HL-60 (cell line): ENCODE measurements at places on chromosomes 5 and 9.

GRCh38 chr5:181218795-181219124, 4.3 kb upstream of the TRIM41 start:
- no peak for DNase-seq

- peak; percentile 12 for DNase-seq
Observed at GRCh38 chr9:108272349-108272899, 583.4 kb downstream of the ACTL7B start.

DNA sequence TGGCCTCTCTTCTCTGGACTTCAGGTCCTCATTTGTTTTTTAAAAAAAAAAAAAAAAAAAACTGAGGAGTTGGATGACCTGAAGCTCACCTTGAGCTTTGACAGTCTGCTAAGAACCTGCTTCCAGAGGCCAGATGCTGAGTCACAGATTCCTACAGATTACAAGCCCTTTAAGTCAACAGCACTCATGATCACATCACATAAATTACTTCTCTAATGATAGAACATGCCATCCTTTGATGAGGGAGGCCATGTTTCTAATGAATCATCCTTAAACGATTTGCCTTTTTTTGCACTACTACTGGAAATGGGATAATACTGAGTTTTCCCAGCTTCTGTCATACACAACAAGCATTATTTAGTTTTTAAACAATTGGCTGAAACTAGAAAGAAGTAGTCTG, 34.2 kb upstream of the MYOT start:
- no peak for DNase-seq

- DNase-seq: no peak
Observed at GRCh38 chr5:149665416-149666175, 64.5 kb upstream of the PPARGC1B start.

DNA sequence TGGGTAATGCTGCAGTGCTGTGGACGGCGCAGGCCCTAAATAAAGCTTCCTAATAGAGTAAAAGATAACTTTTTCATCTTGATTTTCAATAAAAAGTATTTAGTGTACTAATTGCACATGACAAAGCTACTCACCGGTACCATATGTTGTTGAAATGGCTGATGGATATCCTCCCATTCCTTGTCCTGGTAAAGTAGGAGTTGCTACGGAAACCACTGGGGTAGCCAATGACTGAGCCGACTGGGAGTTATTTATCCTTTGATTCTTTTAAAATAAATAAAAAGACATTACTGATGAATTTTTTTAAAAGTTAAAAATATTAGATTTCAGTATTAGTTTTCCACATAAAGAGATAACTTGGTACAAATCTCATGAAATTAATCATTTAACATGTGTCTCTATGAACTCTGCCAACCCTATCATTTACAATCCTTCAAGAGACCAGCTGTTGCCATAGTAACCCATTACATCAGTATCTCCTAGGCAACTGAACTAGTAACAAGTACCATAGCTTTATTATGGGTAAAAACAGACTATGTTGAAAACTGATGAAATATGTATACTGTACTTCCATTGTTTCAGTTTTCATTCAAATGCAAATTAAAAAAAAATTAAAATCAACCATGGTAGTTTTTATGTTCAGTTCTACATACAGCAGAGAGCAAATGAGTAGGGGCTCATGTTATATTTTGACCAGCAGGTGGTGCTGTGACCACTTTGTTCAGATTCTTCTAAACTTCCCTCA, 153.7 kb downstream of the MEF2C start:
- peak; percentile 42 for DNase-seq

GRCh38 chr5:43193181-43193893, 1.3 kb downstream of the NIM1K start:
- DNase-seq: peak; percentile 87

GRCh38 chr5:176561259-176561658, 12.1 kb downstream of the CDHR2 start:
- DNase-seq: no peak

DNA sequence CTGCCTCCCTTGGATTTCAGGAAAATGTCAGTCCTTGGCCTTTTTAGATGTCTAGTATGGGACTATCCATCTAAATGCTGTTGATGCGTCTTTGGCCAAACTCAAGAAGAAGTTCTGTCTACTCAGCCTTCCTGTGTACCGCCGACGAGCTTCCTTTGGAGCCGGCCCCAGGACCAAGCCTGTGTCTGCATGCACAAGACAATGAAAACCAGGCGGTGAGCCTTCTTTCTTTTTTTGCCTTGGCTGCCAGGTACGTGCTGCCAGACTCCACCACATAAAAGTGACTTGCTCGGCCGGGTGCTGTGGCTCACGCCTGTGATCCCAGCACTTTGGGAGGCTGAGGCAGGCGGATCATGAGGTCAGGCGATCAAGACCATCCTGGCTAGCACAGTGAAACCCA, 6.0 kb upstream of the NEURL1B start:
- DNase-seq: no peak

- DNase-seq: no peak
Observed at GRCh38 chr9:121658591-121658990, 7.2 kb downstream of the DAB2IP start.

DNA sequence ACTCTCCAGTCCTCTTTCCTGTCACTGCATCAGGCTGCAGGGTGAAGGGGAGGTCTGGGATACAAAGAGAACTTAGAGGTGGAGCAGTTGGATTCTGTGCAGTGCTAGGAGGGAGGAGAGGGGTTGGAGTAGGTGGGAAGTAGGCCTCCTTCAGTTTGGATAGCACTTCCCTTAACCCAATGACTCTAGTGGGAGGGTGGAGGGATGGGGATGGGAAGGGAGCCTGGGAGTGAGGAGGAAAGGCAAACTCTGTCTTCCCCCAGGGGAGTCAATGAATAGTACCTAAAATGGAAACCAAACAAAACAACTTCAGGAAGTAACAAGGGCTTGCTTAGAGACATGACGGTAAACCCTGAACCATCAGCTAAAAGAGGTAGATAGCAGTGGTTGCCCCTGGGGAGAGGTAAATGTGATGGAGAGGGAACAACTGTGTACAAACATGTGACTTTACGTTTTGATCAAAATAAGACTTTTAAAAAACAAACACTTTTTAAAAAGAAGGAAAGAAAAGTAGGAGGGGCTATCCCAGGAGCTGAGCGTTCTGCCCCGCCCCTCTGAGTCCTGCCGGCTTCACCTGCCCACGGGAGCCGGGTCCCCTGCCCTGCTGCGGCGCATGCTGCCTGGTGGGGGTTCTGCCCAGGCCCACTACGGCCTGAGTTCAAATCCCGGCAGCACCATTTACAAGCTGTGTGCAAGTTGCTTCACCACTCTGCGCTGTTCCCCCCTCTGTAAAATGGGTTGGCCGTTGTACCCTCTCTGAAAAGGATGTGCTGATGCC, 30.9 kb downstream of the GSN start:
- DNase-seq: no peak

DNA sequence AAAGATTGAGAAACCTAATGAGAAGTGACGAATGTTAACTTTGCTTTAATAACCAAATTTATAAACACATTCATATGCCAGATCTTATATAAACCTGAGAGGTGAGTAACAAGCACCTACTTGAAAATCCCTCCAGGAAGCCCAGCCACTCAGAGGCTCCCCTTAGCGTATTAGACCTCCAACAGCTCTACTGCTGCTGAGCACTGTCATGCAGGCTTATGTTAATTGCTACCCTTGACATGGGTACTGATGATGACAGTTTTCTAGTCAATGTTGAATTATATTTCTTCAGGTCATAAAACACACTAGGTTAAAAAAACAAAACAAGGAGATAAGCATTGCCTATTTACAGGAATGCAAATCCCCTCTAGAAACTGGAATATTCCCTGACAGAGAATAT, 161.2 kb downstream of the MPDZ start:
- no peak for DNase-seq

DNA sequence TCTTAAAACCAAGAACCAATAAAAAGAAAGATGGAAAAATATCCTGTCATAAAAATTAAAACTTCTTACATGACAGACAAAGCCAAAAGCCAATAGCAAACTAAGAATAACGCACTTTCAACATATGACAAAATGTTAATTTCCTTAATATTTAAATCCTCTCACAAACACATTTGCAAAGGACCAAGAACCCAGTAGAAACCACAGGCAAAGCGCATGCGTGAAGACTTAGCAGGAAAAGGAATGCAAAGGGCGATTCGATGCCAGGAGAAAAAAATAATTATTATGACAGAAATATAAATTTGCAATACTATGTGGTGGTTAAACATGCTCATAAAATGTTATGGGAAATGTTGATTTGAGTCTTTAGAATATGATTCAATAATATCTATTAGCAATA, 39.9 kb upstream of the OLFM1 start:
- DNase-seq: no peak

- DNase-seq: peak; percentile 6
Observed at GRCh38 chr9:18208166-18209059, 265.5 kb upstream of the ADAMTSL1 start.

DNA sequence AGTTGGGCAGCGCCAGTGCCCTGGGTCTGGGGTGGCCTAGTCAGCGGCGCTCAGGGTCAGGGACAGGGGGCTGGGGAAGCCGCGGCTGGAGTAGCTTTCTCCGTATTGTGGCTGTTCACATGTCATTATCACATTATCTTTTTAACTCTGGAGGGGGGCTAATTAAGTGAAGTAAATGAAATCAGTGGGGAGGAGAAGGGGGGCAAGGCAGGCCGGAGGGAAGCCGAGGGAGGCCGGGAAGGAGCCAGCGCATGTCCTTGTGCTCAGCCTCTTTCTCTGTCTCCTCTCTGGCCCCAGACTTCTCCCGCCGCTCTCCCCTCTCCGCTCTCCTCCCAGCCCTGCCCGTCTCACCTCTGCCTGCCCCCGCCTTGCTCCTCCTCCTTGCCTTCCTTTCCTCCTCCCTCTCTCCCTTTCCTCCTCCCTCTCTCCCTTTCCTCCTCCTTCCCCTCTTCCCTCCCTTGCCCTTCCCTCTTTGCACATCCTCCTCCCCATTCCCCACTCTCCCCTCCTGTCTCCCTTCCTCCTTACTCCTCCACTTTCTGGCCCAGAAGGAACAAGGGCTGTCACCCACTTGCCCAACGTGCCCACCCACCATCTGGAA, 38.7 kb downstream of the ASS1 start:
- no peak for DNase-seq

GRCh38 chr5:37247036-37247435, 2.1 kb downstream of the CPLANE1 start:
- no peak for DNase-seq

- no peak for DNase-seq
Observed at GRCh38 chr5:83363111-83363885, 108.2 kb upstream of the VCAN start.

DNA sequence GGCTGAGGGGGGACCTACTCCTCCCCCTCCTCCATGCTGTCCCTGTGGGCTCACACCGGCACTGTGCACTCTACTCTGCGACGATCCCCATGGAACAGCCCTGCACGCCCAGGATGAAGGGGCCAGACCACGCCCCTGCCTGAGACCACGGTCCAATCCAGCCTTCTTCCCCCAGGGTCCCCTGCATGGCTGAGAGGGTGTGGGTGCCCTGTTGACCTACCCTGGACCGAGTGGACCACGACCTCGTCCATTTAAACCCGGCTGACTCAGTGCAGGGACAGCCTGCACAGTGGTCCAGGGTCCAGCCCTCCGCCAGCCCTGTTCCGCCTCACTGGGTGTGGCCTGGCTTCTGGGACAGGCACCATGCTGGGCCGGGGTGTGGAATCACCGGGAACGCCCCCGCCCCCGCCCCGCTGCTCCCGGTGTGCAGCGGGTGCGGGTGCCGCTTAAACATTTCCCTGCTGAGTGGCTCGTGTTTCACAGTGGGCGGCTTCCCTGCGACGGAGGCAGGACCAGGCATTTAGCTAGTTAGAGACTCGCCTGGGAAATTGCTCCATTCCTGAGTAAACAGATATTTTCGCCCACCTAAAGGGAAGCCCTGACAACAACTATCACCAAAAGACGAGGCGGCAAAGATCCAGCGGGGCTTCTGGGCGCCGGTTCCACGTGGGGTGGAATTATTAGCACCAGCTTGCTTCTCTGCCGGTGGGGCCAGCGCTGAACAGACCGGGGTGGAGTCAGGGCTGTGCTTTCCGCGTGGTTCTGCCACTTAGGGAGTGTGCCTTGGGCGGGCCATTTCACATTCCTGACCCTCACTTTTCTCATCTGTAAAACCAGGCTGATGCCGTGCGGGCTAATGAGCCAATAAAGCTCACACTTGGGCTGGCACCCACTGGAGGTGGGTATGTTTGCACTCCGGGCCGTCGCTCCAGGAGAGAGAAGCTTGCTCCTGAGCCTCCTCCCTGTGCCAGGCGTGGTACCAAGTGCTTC, 22.6 kb downstream of the DBH start:
- no peak for DNase-seq

DNA sequence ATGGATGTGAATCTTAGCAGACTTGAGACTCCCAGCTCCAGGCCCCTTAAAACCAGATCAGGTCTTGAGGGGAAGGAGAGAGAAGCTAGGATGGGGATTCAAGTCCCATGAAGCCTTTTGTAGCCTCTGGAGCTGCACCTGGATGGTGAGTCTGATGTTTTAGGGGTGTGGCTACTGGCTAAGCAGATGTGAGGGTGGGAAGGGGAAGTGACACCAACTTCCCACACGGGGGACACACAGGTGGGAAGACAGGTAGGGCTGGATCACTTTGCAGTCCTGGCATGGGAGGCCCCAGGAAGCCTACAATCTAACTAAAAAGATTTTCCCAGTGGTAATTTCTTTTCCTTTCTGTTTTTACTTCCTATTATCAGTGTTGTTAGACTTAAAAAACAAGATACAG, 38.7 kb upstream of the UBAP2 start:
- DNase-seq: no peak
